ENCODE measurements at places on chromosomes 16 and 17.

DNA sequence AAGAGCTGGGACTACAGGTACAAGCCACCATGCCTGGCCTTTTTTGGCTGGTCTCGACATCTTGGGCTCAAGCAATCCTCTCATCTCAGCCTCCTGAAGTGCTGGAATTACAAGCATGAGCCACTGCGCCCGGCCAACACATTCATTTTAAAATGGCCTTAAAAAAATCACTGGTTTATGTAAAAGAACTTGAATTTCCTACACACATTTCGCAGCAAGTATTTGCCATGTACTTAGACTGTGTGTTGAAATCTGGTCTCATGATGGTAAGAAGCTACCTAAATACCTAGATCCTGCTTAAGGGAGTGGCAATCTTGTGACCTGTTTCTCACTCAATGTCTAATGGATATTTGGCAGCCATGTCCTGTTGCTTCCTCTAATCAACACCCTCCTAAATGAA, 8.5 kb upstream of the CYTH1 start:
- no peak for DNase-seq

- no peak for DNase-seq
Observed at GRCh38 chr17:49822829-49823228, 25.0 kb downstream of the TAC4 start.

DNA sequence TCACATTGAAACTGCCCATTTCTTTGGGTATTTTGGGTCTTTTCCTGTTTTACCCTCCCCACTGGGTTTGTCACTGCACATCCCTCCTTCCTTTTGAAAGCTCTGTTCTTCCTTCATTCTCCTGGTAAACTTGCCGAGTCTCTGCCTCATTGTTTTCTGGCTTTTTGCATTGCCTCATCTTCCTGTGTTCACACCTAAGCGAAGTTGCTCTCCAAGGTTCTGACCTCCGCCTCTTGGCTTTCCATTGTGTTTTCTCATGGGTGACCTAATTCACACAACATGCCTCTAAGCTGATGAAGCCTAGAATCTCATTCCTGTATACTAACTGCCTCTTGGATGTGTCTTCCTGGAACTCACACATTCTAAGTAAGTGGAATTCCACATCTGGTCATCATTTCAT, 1096.1 kb upstream of the EEF2KMT start:
- DNase-seq, result peak; percentile 89

- no peak for DNase-seq
Observed at GRCh38 chr16:75086281-75086680, 30.3 kb downstream of the LDHD start.

GRCh38 chr16:56871172-56871593, 6.2 kb downstream of the SLC12A3 start:
- DNase-seq, result no peak

DNA sequence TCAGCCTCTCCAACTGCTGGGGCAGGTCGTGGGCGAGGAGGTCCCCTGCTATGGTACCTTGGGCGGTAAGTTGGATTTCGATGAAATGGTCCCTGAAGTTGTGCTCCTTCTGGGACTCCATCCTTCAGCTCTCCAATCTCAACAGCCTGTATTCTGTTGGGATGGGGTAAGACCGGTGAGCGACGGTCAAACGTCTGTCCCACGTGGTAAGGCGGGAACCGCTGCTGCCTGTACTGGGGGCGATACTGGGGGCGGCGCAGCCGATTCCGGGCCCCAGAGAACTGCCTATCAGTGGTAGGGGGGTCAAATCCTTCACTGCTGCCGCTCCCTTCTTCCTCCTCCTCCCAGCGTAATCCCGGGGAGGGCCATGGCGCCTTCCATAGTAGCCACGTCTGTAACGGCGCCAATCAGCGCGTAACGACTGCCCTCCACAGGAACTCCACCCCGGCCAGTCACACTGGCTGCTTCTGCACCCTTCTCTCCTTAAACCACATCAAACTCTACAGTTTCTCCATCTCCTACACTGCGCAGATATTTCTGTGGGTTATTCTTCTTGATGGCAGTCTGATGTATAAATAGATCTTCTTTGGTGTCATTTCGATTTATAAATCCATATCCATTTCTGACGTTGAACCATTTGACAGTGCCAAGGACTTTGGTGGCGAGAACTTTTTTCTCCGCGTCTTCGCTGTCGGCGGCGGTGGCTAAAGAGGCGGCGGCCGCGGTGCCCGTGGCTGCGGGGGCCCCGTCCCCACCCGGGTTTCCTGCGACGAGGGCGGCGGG, 41.1 kb downstream of the AHSP start:
- peak; percentile 51 for DNase-seq

DNA sequence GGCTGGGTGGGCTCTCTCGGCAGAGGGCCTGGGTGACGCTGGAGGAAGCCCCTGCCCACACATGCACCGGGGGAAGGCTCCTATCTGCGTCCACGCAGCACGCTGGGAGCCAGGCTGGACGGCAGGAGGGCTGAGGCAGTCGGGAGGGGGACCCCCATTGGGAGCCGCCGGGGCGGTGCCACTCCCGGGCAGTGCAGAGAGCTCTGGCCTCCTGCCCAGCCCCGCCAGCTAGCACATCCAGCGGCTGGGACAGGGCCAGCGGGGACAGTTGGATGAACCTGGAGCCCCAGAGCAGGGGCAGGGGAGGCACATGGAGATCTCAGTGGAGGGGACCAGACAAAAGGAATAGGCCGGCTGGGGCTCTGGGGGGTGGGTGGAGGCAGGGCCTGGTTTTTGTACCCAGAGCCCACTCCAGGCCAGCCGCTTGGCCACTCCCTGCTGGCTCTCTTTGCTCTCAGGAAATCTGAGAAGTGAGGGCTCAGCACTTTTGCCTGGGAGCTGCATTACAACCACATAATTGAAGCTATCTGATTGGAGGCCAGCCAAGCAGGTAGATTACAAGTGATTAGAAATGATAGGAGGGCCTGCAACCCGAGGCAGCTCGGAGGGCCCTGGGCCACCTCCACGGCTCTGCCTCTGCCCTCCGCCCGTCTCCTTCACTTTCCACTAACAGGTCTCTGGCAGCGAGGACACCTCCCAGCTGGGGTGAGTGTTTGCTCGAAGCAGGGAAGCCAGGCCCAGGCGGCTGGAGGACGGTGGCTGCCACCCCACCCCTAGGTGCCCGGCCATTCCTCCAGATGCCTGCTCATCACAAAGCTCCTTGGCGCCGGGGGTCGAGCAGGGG, 40.1 kb downstream of the ENGASE start:
- DNase-seq, result peak; percentile 73

- no peak for DNase-seq
Observed at GRCh38 chr17:20122254-20122879, 113.2 kb downstream of the SPECC1 start.

GRCh38 chr16:457732-458400, 32.4 kb downstream of the RAB11FIP3 start:
- DNase-seq, result no peak

- DNase-seq, result no peak
Observed at GRCh38 chr17:40373999-40374398, 9.5 kb upstream of the GJD3 start.

- peak; percentile 66 for DNase-seq
Observed at GRCh38 chr17:49180303-49180702, 30.1 kb downstream of the GNGT2 start.

DNA sequence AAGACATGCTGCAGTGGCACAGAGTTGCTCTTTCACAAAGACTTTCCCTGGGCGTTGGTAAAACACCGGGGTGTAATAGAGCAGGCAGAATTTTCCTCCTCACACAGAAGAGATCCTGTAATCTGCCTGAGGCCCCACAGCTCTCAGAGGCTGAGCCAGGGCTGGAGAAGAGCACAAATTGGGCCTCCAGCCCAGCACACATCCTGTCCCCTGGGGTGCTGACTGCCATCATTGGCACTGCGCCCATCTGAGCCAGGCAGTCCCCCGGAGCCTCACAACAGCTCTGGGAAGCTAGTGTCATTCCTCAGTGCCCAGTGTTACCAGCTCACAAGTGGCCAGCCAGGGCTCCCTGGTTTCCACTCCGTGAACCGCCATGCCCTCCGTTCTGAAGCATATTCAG, 119.4 kb downstream of the SOCS1 start:
- DNase-seq, result no peak

DNA sequence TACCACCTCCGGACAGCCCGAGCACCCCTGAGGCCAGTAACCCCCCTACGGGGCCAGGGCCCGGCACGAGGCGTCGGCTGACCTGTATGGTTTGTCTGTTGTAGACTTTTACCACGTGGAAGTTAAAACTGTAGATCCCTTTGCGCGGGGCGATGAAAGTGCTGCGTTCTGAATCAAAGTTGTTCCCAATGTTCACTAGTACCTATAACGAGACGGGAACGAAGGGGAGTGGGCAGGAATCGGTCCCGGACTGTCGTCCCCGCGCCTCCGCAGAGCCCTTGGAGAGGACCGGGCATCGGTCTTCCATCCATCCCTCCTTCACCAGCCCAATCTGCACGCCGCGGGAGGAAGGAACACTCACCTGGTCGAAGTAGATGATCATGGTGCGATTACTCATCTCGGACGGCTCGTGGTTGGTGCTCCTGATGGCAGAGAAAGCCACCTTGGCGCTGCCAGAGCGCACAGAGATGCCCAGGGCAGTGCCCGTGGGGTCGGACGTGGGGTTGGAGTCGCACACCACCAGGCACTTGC, 732 bp downstream of the CBLN1 start:
- no peak for DNase-seq

GRCh38 chr16:57696240-57696639, 1.6 kb downstream of the DRC7 start:
- DNase-seq, result no peak

DNA sequence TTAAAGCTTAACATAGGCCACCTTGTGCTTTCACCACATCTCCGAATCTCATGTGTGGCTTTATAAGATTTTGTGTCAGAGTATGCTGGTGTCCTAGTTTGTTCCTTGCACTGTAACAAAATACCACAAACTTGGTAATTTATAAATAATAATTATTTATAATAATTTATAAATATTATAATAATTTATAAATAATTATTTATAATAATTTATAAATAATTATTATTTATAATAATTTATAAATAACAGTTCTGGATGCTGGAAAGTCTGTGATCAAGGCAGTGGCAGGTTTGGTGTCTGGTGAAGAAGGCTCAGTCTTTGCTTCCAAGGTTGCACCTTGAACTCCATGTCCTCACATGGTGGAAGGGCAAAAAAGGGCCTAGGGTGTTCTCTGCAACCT, 147.7 kb downstream of the BCAS3 start:
- DNase-seq, result no peak

DNA sequence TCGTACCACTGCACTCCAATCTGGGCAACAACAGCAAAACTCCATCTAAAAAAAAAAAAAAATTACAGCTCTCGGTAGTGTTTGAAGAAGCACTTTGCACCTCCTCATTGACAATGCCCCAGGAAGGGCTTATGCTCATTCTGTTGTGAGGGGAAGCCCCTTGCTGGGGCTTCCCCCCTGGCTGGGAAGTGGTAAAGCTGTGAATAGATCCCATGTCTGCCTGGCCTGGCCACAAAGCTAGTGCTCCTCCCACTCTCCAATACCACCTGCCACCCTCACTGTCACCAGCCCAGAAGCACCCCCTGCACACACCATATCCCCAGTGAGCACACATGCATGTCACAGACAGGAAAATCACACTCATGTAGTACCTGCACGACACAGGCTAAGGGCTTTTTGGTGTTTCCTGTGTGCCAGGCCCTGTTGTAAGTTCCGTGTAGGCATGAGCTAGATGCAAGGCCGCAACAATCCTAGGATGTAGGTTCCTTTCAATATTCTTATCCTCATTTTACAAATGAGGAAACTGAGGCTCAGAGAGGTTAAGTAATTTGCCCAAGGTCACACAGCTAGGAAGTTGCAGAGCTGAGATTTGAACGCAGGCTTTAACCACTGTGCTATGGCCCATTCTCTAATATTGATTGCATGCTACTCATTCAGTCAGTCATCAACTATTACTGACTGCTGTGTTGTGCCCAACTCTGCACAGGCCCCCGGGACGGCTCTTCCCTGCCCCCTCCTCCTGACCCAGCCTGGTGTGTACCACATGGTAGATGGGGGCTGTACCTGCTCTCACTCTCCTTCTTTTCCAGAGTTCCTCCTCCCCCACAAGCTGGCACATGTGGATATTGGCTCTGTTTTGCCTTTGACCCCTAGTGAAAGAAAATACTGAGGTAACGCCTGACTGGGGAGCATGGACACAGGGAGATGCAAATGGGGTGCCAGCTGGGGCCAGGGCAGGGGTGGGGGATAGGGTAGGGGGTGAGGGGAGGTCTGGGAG, 11.9 kb upstream of the COL1A1 start:
- peak; percentile 71 for DNase-seq
